ENCODE measurements at places on chromosomes 12 and 14. TPM values are rescaled to one million over a fixed set of nuclear protein-coding genes. Genes with fewer than 3 reads are reported as not detected.

The PTPN21 gene
- total RNA-seq = 0.34 TPM

GRCh38 chr14:23070262-23071129 lies 13.2 kb upstream of the CDH24 start:
- peaks cover 77% of the 10 kb centered on the region for H3K36me3 ChIP-seq
- H3K27ac ChIP-seq = peak overlapping the region; percentile 88
- H3K4me3 ChIP-seq = peak overlapping the region; percentile 90
- H3K27me3 ChIP-seq = no peaks in the 10 kb centered on the region
- DNase-seq = no peak
- H3K4me1 ChIP-seq = peaks cover 26% of the 10 kb centered on the region

DNA sequence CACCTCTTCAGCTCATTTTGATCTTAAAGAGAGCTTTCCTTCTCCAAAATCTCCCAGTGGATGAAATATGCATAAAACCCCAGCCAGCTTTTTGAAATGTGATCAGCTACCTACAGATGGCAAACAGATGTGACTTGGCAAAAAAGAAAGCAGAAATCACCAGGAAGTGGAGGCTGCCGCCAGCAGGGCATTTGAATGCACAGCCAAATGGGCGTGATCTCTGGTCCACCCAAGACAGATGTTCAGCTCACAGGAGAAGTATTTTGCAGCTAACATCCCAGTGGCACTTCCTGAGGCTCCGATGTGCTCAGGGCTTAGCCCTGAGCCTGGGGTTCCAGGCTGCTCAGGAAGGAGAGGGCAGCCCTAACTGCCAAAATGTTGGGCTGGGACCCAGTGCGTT lies 78.3 kb downstream of the LGMN start:
- peaks cover 62% of the 10 kb centered on the region for H3K36me3 ChIP-seq
- H3K4me1 ChIP-seq = peaks cover 35% of the 10 kb centered on the region

GRCh38 chr12:56212361-56212760 lies 9.4 kb downstream of the RNF41 start:
- no peak overlapping the region for H3K27ac ChIP-seq
- peaks cover 62% of the 10 kb centered on the region for H3K36me3 ChIP-seq
- no peak for DNase-seq
- no peaks in the 10 kb centered on the region for H3K4me1 ChIP-seq
- H3K27me3 ChIP-seq = no peaks in the 10 kb centered on the region
- H3K4me3 ChIP-seq = no peak overlapping the region

GRCh38 chr14:94876306-94876705 lies 106.4 kb upstream of the GSC start:
- no peak overlapping the region for H3K27ac ChIP-seq
- no peak for DNase-seq
- peaks cover 3% of the 10 kb centered on the region for H3K27me3 ChIP-seq
- H3K4me3 ChIP-seq = no peak overlapping the region
- H3K36me3 ChIP-seq = no peaks in the 10 kb centered on the region
- H3K4me1 ChIP-seq = no peaks in the 10 kb centered on the region

DNA sequence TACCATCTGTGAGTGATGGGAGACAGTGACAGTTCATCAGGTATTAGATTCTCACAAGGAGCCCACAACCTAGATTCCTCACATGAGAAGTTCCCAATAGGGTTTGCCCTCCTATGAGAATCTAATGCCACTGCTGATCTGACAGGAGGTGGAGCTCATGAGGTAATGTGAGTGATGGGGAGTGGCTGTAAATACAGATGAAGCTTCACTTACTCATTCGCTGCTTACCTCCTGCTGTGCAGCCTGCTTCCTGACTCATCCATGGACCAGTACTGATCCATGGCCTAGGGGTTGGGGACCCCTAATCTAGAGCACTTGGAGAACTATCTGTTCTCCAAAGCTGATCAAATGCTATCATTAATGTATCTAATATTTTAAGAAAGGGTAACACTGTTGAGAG lies 17.7 kb downstream of the CLEC2D start:
- H3K4me3 ChIP-seq = no peak overlapping the region
- H3K27me3 ChIP-seq = no peaks in the 10 kb centered on the region
- H3K36me3 ChIP-seq = peaks cover 97% of the 10 kb centered on the region
- H3K27ac ChIP-seq = peak overlapping the region; percentile 60

DNA sequence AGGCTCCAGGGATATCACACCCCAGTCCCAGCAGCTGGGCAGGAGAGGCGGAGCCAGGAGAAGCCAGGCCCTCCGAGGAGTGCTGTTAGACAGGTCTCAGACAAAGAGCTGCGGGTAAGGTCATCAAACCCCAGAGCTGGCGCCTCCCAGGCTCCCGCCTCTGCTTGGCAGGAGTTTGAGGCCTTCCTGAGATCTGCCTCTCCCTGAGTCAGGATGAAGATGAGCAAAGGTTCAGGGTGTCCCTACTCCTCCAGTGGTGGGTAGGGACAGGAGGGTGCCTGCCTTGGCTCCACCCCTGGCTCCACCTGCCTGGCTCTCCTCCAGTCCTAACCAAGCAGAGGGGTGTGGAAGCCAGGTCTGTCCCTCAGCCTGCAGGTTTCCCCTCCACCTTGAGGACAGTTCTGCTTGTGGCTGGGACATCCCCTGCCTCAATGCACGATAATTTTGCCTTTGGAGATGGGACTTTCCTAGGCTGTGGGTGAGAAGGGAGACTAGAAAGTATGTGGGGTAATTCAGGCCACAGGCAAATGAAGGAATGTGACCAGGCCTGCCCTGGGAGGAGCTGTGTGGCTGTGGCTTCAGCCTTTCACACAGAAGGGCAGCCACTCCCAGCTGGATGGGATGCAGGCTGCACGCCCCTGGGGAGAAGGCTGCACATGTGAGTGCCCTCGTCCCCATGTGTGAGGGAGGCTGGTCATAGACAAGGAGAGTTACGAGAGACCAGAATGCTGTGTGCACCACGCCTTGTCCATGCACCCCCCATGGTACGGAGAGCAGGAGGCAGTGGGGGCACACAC lies 2.2 kb downstream of the PLEKHG6 start:
- H3K27ac ChIP-seq = no peak overlapping the region
- no peaks in the 10 kb centered on the region for H3K36me3 ChIP-seq
- H3K27me3 ChIP-seq = peaks cover 25% of the 10 kb centered on the region
- no peak for DNase-seq
- no peak overlapping the region for H3K4me3 ChIP-seq

- H3K36me3 ChIP-seq = no peaks in the 10 kb centered on the region
- DNase-seq = peak; percentile 22
- peaks cover 4% of the 10 kb centered on the region for H3K4me1 ChIP-seq
- peaks cover 51% of the 10 kb centered on the region for H3K27me3 ChIP-seq
- no peak overlapping the region for H3K27ac ChIP-seq
- no peak overlapping the region for H3K4me3 ChIP-seq
These were observed 218.8 kb upstream of the BMP4 start for GRCh38 chr14:54175298-54175942.

- no peak for DNase-seq
- H3K27ac ChIP-seq = no peak overlapping the region
- peaks cover 4% of the 10 kb centered on the region for H3K27me3 ChIP-seq
- H3K36me3 ChIP-seq = no peaks in the 10 kb centered on the region
- no peak overlapping the region for H3K4me3 ChIP-seq
- peaks cover 7% of the 10 kb centered on the region for H3K4me1 ChIP-seq
These were observed 153.5 kb upstream of the ATF7IP start for GRCh38 chr12:14211947-14212387.

DNA sequence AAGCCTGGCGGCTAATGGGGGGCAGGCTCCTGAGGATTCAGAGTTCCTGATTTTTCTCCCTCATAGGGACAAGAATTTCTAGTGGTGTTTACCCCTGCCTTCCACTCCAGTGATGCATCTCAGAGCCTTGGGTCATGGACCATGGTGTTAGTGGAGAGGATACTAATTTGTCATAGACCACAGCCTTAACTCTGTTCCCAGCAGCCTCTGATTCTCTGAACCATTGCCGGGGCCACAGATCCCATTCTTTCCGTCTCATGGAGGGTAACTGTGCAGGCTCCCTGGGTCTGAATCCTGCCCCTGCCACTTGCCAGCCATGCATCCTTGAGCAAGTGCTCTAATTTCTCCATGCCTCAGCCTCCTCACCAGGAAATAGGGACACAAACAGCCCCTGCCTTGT lies 55.1 kb downstream of the RPH3A start:
- H3K36me3 ChIP-seq = no peaks in the 10 kb centered on the region
- no peak overlapping the region for H3K4me3 ChIP-seq
- H3K4me1 ChIP-seq = no peaks in the 10 kb centered on the region
- H3K27ac ChIP-seq = no peak overlapping the region

The LBHD2 gene
- not detected for total RNA-seq

The RDH16 gene
- 0.30 TPM for total RNA-seq

DNA sequence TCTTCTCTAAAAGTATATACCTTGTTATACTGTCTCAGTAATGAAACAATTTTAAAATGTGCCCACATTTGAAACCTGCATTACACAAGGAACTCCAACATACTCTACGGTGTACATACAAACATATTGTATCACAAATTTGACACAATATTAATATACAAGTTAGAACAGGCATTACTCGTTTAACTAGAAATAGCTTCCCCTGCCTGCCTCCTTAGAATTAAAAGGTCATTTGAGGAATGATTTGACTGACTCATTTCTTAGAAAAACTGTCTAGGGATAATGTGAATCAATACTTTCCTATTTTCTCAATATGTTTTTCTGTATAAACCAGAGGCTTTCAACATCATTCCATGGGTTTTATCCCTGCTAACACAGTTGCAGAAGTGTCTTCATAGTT lies 73.7 kb downstream of the STON2 start:
- H3K4me3 ChIP-seq = no peak overlapping the region
- H3K27me3 ChIP-seq = peaks cover 5% of the 10 kb centered on the region
- no peaks in the 10 kb centered on the region for H3K4me1 ChIP-seq

The OR4E1 gene
- not detected for total RNA-seq

DNA sequence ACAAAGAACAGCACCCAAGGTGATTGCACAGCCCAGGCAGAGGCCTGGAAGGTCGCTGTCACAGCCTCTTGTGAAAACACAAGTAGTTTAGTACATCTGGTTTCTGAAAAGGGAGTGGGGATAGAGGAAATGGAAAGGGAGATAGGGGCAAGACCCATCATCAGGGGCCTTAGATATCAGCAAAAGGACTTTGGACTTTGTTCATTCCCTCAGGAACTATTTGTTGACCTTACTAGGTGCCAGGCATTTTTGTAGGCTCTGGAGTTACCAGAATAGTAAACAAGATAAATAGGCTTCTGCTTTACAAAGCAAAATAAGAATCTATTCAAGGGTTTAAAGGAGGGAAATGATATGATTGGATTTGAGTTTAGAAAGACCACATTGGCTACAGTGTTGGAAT lies 199.4 kb upstream of the CDKN3 start:
- H3K27ac ChIP-seq = no peak overlapping the region
- H3K27me3 ChIP-seq = no peaks in the 10 kb centered on the region
- no peak overlapping the region for H3K4me3 ChIP-seq
- no peak for DNase-seq

DNA sequence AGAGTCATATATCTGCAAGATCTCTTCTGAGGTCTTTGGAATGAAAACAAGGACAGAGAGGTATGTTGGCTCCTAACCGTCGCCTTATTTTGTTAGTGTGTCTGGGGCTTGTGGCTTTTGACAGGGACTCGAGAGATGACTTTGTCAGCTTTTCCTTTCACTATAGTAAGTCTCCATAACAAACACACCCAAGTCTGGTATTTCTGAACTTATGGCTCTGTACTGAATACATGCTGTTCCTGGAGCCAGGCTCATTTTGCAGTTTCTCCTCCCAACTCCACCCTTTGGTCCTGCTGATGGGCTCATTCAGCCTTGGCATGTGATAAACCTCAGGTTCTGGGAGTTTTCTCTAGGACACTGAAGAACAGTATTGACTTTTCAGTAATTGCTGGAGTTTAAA lies 27.7 kb upstream of the TMED10 start:
- no peaks in the 10 kb centered on the region for H3K36me3 ChIP-seq
- peaks cover 29% of the 10 kb centered on the region for H3K4me1 ChIP-seq
- peak; percentile 11 for DNase-seq
- H3K27me3 ChIP-seq = peaks cover 5% of the 10 kb centered on the region

DNA sequence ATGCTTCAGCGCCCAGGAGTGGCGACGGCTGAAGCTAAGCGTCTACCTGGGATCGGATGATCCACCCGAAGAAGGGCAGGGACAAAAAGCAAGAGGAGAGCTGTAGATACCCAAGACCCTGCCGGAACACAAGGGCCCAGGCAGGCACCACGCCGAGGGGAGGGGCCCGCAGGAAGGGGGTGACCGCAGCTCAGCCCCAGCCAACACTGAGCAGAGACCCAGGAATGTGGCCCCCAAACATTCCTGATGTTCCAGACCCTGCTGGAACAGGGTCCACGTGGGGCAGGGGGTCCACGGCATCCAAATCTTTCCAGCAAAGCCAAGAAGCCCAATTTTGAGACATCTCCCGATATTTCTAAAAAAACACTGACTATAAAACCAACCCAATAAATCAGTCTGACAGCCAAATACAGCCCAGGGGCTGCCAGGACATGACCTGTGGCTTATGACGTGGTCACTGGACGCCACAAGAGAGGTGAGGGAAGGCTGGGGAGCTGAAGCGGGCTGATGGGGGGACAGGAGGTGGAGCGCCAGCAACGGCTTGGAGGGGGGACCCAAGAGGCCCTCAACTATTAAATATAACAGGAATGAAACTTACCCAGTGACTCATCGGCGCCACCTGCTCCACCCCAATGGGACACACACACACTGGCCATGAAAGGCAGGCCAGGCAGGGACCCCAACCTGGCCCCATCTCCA lies 58.9 kb downstream of the NCOR2 start:
- H3K36me3 ChIP-seq = no peaks in the 10 kb centered on the region
- DNase-seq = no peak
- no peak overlapping the region for H3K27ac ChIP-seq
- H3K4me3 ChIP-seq = no peak overlapping the region
- H3K27me3 ChIP-seq = no peaks in the 10 kb centered on the region
- H3K4me1 ChIP-seq = peaks cover 2% of the 10 kb centered on the region

DNA sequence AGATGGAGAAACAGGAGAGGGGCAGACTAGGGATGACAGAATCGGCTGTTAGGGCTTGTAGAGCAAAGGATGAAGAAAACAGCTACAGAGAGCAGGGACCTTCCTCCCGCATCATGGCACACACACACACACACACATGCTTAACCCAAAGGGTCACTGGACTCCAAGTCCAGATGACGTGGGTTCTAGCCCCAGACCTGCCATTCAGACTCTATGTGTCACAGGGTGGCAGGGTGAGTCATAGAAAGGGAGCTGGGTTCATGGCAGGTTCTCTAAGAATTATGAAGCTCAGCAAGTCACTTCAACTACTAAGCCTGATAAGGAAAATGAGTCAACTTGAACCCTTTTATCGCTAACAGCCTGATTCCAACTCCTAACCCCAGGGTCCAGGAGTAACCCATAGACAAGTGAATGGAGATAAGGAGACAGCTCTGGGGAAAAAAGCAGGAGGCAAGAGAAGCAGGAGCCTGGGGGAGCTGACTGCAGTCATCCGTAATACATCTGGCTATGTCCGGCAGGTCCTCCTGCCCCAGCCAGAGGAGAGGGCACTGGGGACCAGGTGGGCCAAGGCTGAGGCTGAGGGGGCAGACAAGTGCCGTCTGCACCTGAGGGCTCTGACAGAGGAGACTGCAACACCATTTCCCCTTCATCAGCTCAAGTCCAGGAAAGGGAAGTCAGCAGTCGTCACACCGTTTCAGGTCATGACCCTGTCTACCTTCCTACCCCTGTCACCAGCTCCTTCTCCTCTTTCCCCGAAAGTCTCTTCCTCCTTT lies 3.6 kb upstream of the TNFRSF1A start:
- no peaks in the 10 kb centered on the region for H3K27me3 ChIP-seq
- no peak overlapping the region for H3K4me3 ChIP-seq
- peaks cover 4% of the 10 kb centered on the region for H3K36me3 ChIP-seq
- H3K27ac ChIP-seq = peak overlapping the region; percentile 48

GRCh38 chr14:71638523-71639196 lies 293.6 kb upstream of the RGS6 start:
- no peaks in the 10 kb centered on the region for H3K27me3 ChIP-seq
- H3K27ac ChIP-seq = no peak overlapping the region
- no peak overlapping the region for H3K4me3 ChIP-seq

The LHX5 gene
- not detected for total RNA-seq

The DBX2 gene
- not detected for total RNA-seq

The EXOC5 gene
- 79.7 TPM for total RNA-seq

Measured in activated T-helper 2 cell treated with anti-CD3 and anti-CD28 coated beads, Interferon-gamma antibody, Interleukin-2, Interleukin-4, amounts not matched to agents 10 μg/mL and 5 μg/mL and 100 μg/mL, durations not matched to agents 14 hours and 24 hours and 36 hours (primary cell).